ENCODE measurements at places on chromosomes 2 and 18.

GRCh38 chr2:225558399-225559071 is 159.0 kb downstream of the NYAP2 start:
- DNase-seq = no peak

GRCh38 chr2:175414882-175415487 is 233.5 kb upstream of the ATP5MC3 start:
- DNase-seq = no peak

DNA sequence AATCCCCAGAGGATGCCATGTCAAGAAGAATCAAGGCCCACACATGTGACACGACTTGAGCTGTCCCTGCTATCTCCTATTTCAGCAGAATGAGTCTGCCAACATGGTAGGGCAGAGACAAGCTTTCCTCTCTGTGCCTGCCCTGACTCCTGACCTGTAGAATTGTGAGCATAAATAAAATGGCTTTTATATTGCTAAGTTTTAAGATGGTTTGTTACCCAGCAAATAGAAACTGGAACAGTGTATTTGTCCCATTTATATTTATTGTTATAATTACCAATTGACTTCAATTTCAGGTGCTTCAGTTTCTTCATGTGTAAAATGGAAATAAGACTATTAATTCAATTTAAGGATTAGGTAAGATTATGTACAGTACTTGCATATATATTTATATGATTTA is 90.5 kb downstream of the ASB1 start:
- no peak for DNase-seq

- no peak for DNase-seq
Observed at GRCh38 chr2:105301646-105302045, 27.9 kb downstream of the TGFBRAP1 start.

GRCh38 chr2:119689218-119689617 is 10.2 kb downstream of the TMEM177 start:
- DNase-seq = no peak

GRCh38 chr2:219570194-219570923 is 980 bp downstream of the OBSL1 start:
- no peak for DNase-seq

GRCh38 chr18:47601581-47602272 is 328.7 kb downstream of the SMAD2 start:
- no peak for DNase-seq

DNA sequence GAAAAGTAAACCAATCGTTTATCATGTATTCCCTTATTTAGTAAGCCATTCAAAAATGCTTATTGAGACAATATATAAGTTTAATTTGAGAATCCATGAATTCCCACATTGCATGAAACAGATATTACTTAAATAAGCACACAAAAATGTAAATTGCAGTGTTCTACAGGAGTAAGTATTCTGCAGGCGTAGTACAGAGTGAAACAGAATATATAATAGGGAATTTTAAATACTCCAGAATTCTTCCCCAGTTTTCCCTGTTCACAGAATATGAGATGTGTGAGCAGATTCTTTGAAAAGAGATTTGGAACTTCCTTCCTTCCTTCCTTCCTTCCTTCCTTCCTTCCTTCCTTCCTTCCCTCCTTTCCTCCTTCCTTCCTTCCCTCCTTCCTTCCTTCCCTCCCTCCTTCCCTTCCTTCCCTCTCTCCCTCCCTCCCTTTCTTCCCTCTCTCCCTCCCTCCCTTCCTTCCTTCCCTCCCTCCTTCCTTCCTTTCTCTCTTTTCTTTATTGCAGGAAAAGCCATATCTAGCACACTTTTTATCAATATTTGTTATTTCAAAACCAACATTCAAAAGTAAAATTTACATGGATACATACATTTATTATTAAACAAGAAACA is 977.7 kb upstream of the LRRTM1 start:
- no peak for DNase-seq

DNA sequence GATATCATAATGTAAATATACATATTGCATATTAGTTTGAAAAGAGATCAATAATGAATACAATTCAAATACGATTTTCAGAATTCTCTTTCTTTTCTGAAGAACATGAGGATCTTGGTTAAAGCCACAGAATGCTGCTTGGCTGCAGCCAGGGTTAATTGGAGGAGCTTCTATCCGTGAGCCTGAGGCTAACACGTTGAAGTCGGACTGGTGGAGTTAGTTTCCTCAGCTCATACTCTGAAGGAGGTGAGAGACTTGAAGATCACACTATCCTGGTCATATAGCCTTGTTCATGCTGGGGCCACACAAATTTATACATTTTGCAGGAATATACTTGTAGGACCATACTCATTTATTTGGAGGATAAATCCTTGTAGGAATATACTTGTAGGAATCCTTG is 335.8 kb downstream of the TRIB2 start:
- no peak for DNase-seq

- no peak for DNase-seq
Observed at GRCh38 chr18:48711651-48712486, 173.0 kb downstream of the CTIF start.

DNA sequence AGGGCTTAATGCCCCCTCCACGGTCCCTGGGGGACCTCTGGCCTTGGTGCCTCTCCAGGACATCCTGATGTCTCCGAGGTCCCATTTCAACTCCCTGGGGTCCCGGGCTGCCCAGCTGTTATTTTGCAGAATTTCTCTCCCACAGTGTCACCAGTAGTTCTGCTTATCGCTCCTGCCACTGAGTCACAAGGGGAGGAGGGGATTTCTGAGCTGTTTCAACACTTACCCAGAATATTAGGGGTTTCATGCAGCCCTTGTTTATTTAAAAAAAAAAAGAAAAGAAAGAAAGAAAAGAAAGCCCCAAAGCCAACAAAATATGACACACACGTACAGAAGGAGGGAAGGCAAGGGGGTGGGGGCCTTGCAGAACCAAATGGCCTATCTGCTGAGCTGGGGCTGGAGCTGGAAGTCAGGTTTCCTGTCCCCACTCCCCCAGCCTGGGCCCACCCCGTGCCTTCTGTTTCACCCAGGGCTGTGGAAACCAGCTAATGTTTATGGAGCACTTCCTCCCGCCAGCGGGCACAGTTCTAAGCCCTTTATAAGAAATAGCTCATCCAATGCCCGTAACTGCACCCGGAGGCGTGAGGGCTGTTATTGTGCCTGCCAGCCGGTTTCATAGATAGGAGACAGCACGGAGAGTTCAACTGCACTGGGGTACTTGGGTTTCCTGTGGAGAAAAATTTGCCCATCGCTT is 8.4 kb upstream of the ARID5A start:
- DNase-seq = peak; percentile 58

DNA sequence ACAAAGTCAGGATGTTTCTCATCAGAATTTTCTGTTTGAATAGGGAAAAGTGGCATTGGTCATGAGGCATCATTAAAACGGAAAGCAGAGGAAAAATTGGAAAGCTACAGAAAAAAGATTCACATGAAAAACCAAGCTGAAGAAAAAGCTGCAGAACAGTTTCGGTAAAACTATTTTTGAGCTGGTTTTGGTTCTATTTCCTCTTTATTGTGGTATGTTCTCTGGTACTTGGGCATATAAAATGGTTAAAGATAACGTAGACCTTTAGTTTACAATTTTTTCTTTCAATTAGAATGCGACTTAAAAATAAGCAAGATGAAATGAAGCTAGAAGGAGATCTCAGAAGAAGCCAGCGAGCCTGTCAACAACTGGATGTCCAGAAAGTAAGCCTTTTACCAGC is 7.6 kb downstream of the GPATCH11 start:
- DNase-seq = no peak

DNA sequence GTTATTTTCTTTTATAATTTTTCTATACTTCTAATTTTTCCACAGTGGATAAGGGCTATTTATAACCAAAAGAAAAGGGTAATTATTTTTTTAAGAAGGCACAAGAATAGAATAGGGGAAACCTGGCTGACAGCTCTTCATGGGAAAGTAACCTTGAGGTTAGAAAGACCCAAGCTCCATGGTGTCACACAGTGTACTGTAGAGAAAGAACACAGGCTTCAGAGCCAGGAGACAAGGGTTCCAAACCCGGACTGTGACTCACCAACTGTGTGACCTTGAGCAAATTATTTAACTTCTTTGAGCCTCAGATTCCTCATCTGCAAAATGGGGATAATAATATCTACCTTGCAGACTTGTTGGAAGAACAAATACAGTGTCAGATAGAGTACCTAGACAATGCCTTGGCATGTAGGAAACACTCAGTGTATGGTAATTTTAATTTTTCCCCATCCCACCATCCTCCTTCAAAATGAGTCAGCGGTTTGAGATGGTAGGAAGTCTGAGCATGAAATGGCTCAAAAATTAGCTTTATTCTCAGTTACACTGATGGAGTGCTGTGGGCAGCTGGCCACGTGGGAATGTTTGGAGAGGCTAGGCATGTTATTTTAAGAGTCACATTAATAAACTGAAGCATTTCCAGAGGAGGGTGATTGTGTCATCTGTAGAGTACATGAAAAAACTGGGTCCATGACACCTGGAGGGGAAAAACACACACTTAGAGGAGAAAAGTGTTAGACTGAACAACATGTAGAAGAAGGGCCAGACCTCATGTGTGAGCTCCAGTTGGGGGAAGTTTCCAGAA is 36.7 kb downstream of the TMEM37 start:
- no peak for DNase-seq

DNA sequence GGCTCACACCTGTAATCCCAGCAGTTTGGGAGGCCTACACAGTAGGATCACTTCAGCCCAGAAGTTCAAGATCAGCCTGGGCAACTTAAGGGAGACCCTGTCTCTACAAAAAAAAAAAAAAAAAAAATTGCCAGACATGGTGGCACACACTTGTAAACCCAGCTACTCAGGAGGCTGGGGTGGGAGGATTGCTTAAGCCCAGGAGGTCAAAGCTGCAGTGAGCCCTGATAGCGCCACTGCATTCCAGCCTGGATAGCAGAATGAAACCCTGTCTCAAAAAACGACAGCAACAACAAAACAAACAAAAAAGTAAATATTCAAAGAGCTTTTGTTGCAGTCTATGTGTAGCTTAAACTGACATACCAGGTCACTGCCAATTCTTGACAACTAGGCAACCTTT is 63.1 kb upstream of the TANK start:
- DNase-seq = no peak

- DNase-seq = no peak
Observed at GRCh38 chr2:211035548-211036185, 479.3 kb downstream of the CPS1 start.

DNA sequence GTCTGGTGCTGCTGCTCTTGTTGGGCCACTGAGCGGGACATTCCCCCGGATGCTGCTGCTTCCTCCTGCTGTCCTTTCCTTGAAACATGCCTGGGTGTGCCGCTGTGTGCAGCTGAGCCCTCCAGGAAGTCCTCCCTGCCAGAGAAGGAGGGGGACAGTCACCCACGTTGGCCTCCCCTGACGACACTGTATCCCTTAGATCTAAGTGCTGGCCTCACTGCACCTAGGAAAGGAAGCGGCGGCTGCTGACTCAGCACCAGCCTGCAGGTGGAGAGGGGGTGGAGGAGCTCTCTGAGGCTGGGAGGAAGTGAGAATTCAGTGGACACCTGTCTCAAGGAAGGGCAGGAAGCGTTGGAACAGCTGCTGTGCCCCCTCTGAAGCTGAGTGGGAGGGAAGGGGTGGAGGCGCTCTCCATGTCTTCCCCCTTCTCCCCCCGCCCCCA is 239.8 kb downstream of the HAUS1 start:
- DNase-seq = peak; percentile 10

DNA sequence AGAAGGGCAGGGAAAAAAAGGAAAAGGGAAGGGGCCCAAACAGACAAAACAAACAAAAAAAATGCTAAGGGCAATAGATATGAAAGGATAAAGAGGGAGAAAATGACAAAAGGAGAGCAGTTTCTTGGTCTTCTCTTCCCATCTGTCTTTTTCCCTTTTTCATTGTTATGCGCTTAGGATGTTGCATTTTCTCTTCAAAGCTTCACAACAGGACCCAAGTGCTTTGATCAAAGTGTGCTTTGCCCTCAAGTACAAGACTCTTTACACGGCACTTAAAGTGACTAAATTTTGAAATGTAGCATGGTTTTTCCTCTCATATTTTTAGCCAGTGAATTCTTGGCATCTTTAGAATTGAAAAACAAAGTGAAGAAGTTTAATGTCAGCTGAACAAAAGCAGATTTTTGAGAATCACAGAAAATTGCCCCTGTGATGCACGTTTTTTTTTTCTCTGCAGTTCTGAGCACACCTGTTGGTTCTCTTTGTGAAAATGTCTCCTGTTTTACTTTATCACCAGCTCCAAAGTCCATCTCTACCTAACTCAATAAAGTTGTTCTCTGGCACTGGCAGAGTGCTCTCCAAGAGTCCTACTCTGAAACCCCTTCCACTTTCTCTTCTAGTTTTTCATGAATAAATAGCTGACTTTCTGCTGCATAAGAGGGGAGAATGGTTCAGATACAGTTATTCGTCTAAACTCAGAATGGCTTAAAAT is 126.6 kb downstream of the KCNH7 start:
- no peak for DNase-seq

- DNase-seq = no peak
Observed at GRCh38 chr2:175103191-175103590, 64.8 kb downstream of the ATF2 start.

GRCh38 chr2:144030791-144031190 is 489.1 kb downstream of the ZEB2 start:
- no peak for DNase-seq

DNA sequence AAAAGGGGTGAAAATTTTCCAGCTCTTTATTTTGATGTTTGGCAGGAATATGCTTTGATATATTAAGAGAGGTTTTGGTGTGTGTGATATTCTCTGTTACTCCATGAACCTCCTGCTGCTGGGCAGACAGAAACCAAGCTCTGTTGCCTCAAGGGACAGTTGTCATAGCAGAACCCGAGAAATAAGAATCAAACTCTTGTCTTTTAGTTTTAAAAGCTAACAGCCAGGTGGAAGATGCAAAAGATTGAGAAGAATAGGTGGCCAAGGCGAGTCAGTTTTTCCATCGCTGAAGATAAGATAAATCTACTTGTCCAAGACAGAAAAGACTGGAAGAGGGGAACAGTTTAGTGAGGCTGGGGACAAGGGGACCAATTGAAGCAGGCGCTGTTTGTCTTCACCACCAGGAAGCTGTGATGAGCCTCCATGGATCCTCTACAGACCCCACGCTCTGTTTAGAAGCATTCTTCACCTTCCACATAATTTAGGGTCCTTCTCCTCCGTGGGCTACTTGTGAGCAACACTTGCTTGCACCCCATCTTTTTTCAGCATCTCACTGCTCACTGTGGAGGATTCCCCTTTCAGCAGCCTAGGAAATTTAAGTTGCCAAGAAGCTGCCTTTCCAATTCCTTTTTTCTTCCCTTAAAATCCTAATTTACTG is 23.9 kb downstream of the PMAIP1 start:
- DNase-seq = no peak

- DNase-seq = no peak
Observed at GRCh38 chr18:78625847-78626246, 353.8 kb upstream of the SALL3 start.

DNA sequence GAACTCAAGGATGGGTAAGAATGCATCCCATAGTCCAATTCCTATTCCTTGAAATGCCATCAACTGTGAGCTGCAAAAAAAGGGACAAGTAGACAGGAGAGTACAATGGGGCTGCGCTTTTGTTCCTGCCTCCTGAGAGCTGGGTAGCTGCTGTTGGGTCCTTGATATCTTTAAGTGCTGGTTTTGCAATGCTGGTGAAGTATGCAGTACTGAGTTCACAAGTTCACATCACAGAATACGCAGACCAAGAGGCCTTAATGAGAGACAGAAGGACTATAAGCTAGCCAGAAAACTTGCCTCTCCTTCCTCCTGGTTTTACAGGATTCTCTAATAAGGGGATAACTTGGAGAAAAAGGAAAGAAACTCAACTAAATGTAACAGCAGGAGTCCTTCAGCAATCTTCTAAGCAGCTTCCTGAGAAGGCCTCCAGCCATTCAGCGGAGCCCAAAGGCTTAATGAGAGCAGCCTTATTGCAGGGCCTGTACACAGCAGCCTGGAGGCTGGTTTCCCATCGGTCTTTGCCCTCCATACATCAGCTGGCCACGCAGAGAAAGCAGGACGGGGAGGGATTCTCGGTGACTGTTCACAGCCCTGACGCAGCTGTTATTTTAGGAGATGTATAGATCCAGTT is 293.1 kb downstream of the CDCA7 start:
- DNase-seq = no peak
